COR-L47 (cell line): ENCODE measurements at places on chromosomes 1 and 21.

DNA sequence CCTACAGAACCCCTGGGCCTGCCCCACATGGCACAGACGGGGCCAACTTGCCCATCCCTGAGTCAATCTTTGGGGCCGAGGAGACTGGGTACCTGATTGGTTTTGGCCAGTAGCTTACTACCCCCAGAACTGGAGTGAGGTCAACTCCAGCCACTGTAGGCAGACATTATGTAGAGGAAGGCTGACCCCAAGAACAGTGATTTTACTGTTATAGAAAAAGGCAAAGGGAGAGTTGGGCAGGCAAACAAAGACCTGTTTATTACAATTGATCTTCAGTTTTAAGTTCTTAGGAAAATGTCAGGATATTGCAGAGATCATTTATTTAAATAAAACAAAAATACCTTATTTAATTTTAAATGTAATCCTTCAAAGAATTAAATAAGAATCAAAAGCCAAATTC, 653.8 kb downstream of the NPHP4 start:
- no peak for DNase-seq

DNA sequence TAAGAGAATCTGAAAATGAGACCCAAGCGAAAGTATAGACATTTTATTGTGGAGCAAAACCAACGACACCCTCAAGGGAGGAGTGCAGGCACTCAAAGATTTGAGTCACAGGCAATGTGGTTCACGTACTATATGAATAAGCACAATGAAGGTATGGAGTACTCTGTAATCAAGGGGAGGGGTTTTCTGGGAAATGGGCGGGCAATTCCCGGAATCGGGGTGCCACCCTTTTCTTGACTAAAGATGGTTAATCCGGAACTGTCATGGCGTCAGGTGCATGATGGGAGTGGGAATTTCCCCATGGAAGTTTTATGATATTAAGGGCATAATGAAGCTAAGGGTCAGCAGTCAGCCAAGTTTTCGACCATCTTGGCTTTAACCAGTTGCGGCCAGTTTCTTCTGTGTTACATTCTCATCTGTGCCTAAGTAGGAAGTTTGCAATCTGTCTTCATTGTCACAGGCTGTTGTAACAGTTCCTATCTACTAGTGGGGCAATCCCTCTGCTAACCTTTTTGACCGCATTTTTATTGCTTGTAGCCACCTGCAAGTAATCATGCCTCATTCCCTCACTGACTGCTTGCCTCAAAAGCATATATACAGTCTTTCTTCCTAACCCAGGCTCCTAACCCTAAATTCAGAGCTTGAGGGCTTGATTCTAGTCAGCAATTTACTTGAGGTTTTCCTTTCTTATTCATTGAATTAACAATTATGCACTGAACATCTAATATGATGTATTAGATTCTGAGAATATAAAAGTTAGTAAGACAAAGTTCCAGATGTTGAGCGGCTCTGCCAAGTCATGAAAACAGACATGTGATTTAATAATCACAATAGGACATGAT, 775 bp upstream of the AIM2 start:
- DNase-seq = no peak

DNA sequence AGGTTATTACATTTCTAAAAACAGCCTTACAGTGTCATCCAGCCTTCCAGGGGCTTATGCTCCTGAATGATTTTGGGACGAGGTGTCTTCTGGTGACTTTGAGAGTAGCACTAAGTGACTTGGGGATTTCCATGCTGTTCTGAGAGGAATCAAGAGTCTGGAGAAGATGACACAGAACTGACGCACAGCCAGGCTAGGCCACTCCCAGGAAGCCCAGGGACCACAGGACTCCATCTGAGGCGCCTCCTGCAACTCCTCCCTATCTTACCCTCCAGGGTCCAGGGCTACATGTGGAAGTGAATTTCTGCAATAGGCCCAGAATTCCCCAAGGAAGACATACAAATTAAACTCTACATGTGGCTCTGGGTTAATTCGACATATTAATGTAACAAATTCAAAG, 92.5 kb downstream of the SLC25A24 start:
- no peak for DNase-seq

DNA sequence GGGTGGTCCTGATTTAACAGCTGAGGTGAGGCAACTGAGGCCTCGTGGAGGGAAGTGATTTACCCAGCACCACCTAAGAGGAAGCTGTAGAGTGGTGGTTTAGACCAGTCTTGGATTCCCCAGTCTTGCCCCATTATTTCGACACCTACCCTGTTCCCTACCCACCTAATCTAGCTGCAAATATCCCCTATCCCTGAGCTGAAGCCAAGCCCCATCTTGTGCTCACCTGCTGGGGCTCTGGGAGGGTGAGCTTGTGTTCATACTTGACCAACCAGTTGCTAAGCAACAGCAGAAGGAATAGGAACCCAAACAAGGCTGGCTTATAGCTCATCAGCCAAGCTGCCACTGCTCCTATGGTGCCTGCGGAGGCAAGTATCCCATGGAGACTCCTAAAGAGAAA, 2.0 kb downstream of the TEX46 start:
- DNase-seq = peak; percentile 93

GRCh38 chr1:63323865-63324778, 1.8 kb downstream of the FOXD3 start:
- DNase-seq = peak; percentile 59

GRCh38 chr1:223114871-223115270, 28.2 kb downstream of the TLR5 start:
- no peak for DNase-seq

DNA sequence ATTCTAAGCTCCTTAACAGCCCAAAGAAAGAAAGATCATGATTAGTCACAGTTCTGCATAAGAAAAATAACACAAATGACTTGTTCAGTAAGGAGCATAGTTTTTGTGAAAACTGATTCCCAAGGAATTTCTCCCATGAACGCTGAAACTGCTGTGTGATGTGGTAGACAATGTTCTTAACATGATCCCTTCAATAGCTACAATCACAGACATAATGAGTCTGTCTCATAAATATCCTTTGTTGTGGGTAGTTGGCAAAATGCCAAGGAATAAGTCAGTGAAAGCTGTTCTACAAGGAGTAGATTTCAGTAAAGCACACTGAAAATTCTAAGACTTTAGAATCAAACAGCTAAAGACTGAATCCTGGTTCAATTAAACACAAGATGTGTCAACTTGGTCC, 404.8 kb downstream of the HLX start:
- peak; percentile 85 for DNase-seq
